ENCODE measurements at places on chromosomes 2 and 18. TPM values are rescaled to one million over a fixed set of nuclear protein-coding genes. Genes with fewer than 3 reads are reported as not detected.

ERICH2 gene
- total RNA-seq, result not detected

GAL3ST2 gene
- total RNA-seq, result 0.42 TPM

GRB14 gene
- total RNA-seq, result 4.5 TPM

B3GNT2 gene
- total RNA-seq, result 30.6 TPM

RGPD4 gene
- not detected for total RNA-seq

UGT1A3 gene
- not detected for total RNA-seq

SLC4A3 gene
- total RNA-seq, result 3.0 TPM

SCG2 gene
- total RNA-seq, result 0.98 TPM

CNGA3 gene
- total RNA-seq, result not detected

ARHGAP15 gene
- total RNA-seq, result not detected

TUBA3D gene
- total RNA-seq, result 11.1 TPM

LAMA3 gene
- total RNA-seq, result 55.8 TPM

SERPINB4 gene
- total RNA-seq, result 0.08 TPM

ANKRD30B gene
- not detected for total RNA-seq

STPG4 gene
- total RNA-seq, result not detected

DSG1 gene
- total RNA-seq, result not detected

POTEJ gene
- not detected for total RNA-seq

SERPINB13 gene
- total RNA-seq, result not detected

DSC2 gene
- total RNA-seq, result 1.2 TPM

OR6B2 gene
- not detected for total RNA-seq

B3GNT7 gene
- total RNA-seq, result 2.6 TPM

LOXL3 gene
- 0.50 TPM for total RNA-seq

TFCP2L1 gene
- 14.7 TPM for total RNA-seq

SCN3A gene
- total RNA-seq, result not detected

GPR35 gene
- 0.50 TPM for total RNA-seq

TLX2 gene
- 0.48 TPM for total RNA-seq

IL1RN gene
- 0.13 TPM for total RNA-seq
